ENCODE measurements at places on chromosomes 3 and 15. TPM values are rescaled to one million over a fixed set of nuclear protein-coding genes. Genes with fewer than 3 reads are reported as not detected.

Gene STARD9
- polyA plus RNA-seq = 1.0 TPM

Gene AADAC
- not detected for polyA plus RNA-seq

- no peak for DNase-seq
Measured at GRCh38 chr3:94070341-94070911, 7.6 kb downstream of the NSUN3 start.

GRCh38 chr3:44048196-44048924 lies 193.3 kb upstream of the TOPAZ1 start:
- no peak for DNase-seq

- no peak for DNase-seq
Measured at GRCh38 chr3:172280406-172281051, 167.7 kb downstream of the GHSR start.

GRCh38 chr15:82146990-82147461 lies 101.2 kb upstream of the MEX3B start:
- DNase-seq = no peak
